ENCODE measurements at places on chromosomes 6 and 20.

DNA sequence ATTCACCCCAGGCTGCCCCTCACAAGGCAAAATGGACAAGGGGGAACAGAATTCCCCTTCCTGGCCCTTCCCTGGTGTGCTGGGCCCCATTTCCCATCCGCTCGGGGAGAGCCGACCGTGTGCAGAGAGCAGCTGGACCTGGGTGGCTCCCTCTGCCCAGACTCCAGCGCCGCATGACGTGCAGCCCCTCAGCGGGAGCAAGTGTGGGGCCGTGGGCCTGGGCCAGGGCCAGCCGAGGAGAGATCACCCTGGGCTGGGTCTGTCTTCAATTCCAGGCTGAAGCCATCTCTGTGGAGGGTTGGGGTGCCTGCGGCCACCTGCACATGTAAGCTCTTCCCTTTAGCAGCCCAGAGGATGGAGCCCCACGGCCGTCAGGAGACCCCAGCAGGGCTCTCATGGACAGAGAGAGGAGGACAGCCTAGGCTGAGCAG lies 241.8 kb downstream of the TTLL2 start:
- no peak for DNase-seq

DNA sequence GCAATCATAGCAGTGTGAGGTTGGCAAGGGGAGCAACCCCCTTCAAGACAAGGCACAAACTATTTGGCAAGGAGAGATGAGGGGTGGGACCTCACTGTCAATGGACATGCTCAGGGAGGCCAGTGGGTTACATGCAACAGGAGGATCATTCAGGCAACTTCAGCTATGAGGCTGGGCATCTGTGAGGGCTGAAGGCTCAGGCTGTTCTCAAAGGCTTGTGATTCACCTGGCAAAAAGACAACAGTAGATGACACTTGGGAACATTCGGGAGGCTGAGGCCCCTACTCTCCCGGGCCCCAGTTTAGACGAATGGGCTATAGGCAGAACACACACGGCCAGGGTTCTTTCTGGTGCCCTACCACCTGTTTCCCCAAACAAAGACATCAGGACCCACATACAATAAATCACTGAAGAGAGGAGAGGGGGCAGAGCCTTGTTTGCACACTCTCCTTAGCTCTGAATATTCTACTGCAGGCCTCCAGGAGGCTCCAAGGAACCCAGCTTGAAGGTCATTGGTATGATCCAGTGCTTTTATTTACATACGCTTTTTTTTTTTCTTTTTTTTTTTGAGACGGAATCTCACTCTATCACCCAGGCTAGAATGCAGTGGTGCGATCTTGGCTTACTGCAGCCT lies 7.9 kb downstream of the TUBB start:
- DNase-seq: no peak

DNA sequence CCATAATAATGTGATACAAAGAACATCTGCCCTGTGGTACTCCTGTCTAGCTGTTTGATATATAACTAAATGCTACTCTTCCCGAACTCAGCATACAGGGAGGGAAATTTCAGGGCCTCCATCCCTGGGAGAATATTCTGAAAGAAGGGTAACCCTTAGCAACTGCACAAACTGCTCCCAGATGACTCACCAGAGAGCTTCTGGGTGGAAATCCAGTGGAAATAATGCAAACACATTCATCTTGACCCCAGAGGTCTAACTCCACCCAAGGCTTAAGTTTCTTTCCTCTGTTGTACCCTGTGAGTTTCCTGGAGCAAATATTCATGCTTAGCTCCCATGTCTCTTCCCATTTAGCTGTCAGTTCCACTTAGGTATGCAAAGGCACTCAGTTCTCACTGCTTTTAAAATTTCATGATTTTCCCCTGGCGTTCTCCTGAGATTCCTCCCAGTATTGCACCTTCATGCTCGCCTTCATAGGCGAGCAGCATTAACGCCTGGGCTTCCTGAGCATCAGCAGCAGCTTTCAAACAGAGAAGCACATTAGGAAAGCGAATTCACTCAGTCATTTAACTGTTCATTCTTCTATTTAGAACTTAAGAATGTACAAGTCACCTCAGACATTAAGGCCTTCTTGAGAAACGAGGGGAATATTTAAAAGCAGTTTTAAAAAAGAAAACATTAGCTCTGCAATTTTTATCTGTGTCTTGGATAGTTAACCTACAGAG lies 43.8 kb upstream of the LAMA4 start:
- peak; percentile 61 for DNase-seq

GRCh38 chr6:68139130-68139529 lies 496.0 kb upstream of the ADGRB3 start:
- no peak for DNase-seq

DNA sequence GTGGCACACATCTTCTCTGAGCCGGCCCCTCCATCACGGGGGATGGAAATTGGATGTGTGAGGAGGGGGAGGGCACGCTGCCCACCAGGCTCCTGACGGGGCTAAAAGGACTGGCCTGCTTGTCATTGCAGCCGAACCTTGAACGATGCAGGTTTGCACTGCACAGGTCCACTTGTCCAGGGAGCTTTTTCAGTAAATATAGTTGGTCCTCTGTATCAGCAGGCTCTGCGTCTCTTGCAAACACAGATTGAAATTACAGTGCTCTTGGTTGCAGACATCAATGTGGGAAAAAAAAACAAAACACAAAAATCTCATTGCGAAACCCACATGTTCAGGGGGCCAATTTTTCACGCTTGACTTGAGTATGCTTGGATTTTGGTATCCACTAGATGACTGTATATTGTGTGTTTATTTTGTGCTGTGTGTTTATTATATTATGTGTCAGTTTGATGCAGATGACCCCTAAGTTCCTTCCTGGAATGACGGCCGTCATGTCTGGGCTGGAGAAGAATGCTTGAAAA lies 29.2 kb downstream of the ERMARD start:
- DNase-seq: peak; percentile 82

GRCh38 chr20:46154305-46154704 lies 36.2 kb downstream of the CD40 start:
- DNase-seq: no peak

DNA sequence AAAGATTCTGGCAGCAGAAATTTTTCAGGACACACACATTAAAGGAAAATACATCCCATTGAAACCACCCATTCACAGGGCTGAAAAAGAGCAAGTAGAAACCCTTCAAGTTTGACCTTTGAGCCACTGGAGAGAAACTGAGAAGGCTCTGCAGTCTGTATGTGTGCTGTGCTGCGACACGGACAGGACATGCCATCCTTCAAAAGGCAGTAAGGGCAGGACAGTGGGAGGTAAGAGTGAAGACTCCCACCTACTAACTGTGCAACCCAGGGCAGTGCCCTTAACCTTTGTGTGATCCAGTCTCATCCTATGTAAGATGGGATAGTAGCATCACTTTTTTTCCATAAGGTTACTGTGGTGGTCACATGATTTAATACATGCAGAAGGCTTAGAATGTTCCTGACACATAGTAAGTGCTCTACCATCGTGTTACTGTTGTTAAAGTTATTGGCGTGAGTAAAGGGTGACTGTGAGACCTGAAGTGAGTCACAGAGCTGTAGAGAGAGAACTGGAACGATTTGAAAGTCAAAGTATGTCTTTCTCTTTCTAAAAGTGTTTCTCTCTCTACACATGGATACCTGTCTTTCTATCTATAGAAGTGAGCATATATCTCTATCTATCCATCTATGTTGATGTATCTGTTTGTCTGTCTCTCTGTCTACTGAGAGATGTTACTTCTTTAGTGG lies 153.7 kb upstream of the OLIG3 start:
- no peak for DNase-seq

Data from MCF 10A (cell line).